Inflammatory macrophage treated with lipopolysaccharide for 1 hour (primary cell): ENCODE measurements at places on chromosomes 4 and X.

DNA sequence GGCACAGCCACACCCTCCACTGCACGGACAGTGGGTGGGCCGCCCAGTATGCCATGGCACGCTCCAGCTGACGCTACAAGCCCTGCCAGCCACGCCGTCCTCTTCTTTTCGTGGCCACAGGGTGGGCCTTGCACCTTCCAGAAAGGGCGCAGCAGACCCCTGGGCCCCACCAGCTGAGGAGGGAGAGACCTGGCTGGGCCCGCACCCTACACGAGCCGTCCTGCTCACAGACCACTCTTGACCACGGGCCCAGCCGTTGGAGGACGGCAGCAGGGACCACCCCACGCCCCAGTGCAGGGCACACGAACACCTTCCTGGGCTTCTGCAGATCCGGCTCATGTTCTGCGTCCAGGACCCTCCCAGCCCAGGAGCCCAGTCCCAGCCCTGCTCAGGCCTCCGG lies 27.1 kb downstream of the FAM53A start:
- DNase-seq: no peak

DNA sequence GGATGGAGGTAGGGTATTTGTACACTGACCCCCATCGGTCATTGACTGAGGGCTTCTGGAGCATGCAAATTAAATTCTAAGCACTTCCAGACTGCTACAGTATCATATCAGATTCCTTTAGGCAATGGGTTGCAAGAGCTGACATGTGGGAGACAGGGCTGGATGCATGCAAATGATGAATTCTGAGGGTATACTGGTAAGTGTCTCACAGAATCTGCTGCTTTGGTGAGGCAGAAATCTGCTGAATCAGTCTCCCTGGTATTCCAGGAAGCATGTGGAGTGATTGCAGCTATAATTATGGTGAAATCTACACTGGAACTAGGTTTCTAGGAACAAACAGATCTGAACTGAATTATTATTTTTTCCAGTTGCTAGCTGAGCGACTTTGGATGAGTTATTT lies 684.9 kb upstream of the MAGEB2 start:
- no peak for DNase-seq

DNA sequence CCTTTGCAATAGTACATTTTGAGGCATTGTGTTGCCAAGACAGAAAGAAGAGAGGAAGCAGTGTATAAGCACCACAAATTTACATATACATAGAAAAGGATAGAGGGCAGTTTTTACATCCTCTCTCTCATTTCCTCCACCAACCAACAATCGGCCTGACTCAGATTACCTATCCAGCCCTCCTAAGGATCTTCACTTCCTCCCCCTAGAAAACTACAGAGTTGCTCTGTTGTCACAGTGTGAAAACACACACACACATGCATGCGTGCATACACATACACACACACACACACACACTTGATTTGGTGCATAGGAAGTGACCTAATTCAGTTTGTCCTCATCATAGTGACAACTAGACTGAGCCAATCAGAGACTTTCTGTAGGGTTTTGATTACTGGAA lies 98.8 kb upstream of the SPRY1 start:
- DNase-seq: no peak

- no peak for DNase-seq
Measured at GRCh38 chr4:128565565-128566186, 243.8 kb upstream of the JADE1 start.

GRCh38 chr4:2443956-2444740 lies 24.8 kb upstream of the RNF4 start:
- DNase-seq: no peak

DNA sequence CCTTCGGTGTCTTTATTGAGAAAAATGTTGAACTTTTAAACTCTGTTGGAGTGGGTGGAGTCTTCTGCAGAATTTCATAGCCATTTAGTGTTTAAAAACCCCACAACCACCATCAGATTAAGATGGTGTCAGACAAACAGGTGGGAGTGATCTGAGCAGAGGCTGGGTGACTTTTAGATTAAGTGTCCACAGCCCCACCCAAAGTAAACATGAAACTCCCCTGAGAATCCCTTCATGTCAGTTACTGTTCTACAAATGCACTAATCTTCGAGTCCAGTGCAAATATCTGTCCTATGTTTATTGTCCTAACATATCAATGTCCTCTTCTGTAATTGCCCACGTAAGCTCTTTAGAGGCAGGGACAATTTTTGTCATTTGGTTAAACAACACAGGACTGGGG lies 175.6 kb upstream of the RBPJ start:
- DNase-seq: no peak

DNA sequence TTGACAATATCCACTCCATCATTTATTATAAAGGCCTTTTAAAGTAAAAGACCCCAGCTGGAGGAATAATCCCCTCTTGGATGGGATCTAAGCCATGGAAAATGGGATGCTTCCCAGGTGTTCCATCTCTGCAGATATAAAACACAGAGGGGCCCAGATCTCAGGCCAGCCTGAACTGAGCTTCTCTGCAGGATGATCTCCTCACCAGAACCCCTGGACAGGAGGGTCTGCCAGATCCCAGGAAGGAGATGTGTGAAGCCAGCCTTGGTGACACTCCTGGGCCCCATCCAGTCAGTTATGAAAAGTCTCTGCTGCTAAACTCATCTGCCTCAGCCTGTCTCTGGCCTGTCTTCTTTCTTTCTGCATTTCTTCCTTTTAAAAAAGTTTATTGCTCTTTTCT lies 56.7 kb downstream of the HTRA3 start:
- no peak for DNase-seq

DNA sequence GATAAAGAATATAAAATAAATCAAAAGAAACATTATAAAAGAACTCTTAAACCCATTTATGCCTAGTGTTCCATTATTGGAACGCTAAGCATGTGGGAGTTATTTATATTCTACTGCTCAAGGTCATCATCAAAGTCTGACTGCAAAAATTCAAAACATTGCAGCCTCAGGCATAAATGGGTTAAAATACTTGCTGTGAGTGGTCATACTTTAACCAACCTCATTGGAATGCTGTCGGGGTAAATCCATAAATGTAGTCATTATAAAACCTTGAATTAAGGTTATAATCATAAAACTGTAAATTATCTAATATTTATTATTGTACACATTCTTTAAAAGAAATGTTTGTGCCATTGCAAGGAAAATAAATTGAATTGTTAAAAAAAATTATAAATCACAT lies 55.0 kb downstream of the RPS6KA6 start:
- DNase-seq: no peak

- DNase-seq: no peak
Measured at GRCh38 chrX:132748268-132748667, 210.2 kb downstream of the HS6ST2 start.

- DNase-seq: no peak
Measured at GRCh38 chr4:111736516-111736915, 408.7 kb upstream of the FAM241A start.

GRCh38 chr4:146073517-146073916 lies 102.0 kb upstream of the LSM6 start:
- no peak for DNase-seq

DNA sequence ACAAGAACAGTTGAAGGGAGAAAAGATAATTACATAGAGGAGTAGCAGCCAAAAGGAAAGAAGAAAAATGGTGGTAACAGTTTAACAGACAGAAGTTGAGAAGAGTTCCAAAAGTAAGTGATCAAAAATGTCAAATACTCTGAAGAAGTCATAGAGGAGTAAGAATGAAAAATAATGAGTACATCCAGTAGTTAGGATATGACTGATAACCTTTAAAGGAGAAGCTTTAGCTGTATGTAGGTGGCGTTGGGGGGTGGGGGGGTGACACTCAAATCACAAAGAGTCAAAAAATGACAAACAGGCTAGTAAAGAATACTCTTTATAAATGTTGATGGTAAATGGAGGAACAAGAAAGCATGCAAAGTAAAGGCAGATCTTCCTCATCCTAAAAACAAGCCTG lies 40.6 kb downstream of the RAB33A start:
- DNase-seq: no peak

DNA sequence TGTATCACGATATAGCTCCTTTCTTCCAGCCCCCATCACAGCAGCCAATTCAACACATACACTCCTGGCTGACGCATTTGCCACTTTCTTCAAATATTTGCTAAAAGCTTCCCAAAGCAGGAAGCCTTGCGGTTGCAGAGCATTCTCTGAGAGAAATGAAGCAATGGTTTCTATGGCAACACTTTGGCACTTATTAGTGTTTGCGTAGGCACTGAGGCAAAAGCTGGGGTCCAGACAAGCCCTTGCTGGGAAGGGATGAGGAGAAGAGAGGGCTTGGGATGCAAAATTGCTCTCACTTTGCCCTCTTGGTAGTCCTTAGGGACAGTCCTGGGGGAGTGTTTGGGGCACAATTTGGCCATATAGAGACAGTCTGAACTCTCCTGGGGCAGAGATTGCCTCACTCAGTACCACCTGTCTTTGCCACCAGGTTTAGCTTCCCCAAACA lies 55.0 kb upstream of the PAK3 start:
- peak; percentile 39 for DNase-seq

DNA sequence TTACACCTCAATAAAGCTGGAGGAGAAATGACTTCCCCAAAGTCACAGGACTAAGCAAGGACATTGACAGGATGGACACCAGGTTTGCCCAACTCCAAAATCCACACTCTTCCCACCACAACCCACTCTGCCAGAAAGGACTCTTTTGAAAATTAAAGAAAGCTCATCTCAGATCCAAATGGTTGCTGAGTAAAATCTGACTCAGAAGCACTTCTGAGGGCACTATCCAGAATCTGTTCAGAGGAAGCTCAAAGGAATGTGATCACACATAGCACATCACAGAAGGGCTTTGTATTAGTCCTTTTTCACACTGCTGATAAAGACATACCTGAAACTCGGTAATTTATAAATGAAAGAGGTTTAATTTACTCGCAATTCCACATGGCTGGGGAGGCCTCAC lies 155.5 kb downstream of the RAB28 start:
- DNase-seq: no peak

- no peak for DNase-seq
Measured at GRCh38 chr4:175811228-175811627, 836 bp downstream of the GPM6A start.

- no peak for DNase-seq
Measured at GRCh38 chr4:112451831-112452230, 64.1 kb downstream of the NEUROG2 start.

GRCh38 chr4:3338321-3338838 lies 45.6 kb downstream of the RGS12 start:
- DNase-seq: no peak

GRCh38 chr4:66769441-66769840 lies 775.9 kb downstream of the CENPC start:
- DNase-seq: no peak

DNA sequence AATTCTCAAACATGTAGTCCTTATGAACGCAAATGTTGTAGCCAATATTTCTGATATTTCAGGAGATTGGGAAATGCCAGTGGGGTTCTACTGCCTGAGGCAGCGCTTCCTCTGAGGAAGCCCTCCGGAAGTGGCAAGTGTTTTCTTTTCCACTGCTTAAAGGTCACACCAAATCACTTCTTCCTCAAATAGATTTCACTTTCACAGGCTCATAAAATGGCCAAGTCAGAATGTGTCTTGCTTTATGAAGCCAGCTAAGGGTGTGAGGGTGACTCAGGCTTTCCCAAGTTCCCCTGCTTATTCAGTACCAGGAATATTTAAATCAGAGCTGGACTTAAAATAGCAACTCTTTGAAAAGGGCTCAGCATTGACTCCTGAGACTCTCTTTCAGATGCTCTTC lies 514.2 kb upstream of the DIPK2B start:
- peak; percentile 68 for DNase-seq

- DNase-seq: peak; percentile 39
Measured at GRCh38 chr4:139559687-139560086, 3.7 kb upstream of the SETD7 start.

- no peak for DNase-seq
Measured at GRCh38 chr4:170145120-170145519, 55.4 kb upstream of the AADAT start.

DNA sequence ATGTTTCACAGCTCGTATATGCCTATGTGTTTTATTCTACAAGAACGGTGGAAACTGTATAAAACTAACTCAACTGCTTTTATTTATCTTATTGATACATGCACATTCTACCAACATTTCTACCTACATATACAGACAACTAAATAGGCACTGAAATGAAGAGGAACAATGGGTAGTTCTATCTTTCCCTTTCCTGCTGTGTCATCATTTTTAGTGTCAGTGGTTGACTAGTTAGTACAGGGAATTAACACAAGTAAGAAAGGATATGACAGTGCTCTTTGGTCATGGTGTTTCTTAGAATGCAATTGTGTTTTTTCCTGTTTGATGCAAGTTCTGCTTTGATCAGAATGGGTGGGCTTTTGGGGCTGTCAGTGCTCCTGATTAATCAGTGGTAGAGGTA lies 293.8 kb upstream of the CTSO start:
- peak; percentile 7 for DNase-seq

GRCh38 chr4:40016007-40016406 lies 38.3 kb upstream of the PDS5A start:
- no peak for DNase-seq

- DNase-seq: no peak
Measured at GRCh38 chrX:47452112-47452511, 30.9 kb downstream of the ZNF41 start.

- no peak for DNase-seq
Measured at GRCh38 chr4:145414226-145414625, 67.4 kb upstream of the SMAD1 start.

GRCh38 chrX:54157561-54157960 lies 25.5 kb downstream of the FAM120C start:
- DNase-seq: no peak

DNA sequence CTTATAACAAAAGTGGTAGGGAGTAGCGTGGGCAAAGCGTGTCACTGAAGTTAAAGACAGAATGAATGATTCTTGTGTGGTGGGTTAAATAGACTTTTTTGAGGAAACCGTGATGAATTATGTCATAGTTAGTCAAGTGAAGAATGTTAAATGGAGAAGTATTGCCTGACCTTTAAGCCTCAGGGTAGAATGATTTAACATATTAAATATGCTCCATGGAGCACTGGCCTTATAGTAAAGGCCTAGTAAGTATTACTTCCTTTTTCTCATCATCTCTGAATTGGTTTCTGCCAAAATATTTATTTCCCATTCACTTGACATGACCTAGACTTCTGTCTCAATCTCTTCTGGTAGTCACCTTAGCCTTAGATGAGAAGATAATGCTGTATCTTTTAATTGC lies 23.7 kb downstream of the MAGEB1 start:
- no peak for DNase-seq

- DNase-seq: peak; percentile 56
Measured at GRCh38 chr4:141133146-141133998, at the start of gene RNF150. Gene RNF150 (minus strand): TSS chr4:141133469.

GRCh38 chr4:169102026-169102425 lies 92.0 kb upstream of the CBR4 start:
- DNase-seq: no peak

- DNase-seq: no peak
Measured at GRCh38 chr4:14863418-14864364, 138.6 kb upstream of the CPEB2 start.

- DNase-seq: no peak
Measured at GRCh38 chrX:11386001-11386523, 92.8 kb downstream of the AMELX start.

GRCh38 chr4:144903953-144904711 lies 193.9 kb downstream of the ANAPC10 start:
- DNase-seq: peak; percentile 25

- DNase-seq: no peak
Measured at GRCh38 chr4:8001564-8002355, 62.1 kb upstream of the AFAP1 start.
